Activated CD8-positive, alpha-beta T cell treated with anti-CD3 and anti-CD28 coated beads, Interleukin-2, amount 10 ng/mL, durations not matched to agents 7 days and 5 days (primary cell): ENCODE measurements at places on chromosomes 11 and 22. TPM values are rescaled to one million over a fixed set of nuclear protein-coding genes. Genes with fewer than 3 reads are reported as not detected.

DNA sequence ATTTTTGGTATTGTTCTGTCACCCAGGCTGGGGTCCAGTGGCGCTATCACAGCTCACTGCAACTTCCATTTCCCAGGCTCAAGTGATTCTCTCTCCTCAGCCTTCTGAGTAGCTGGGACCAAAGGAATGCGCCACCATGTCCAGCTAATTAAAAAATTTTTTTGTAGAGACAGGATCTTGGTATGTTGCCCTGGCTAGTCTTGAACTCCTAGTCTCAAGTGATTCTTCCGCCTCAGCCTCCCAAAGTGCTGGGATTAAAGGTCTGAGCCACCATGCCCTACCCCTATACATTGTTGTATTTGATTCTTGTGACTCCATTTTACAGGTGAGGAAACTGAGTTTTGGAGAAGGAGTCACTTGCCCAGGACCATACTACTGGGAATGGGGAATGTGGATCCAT is 11.9 kb downstream of the KIAA1671 start:
- DNase-seq: no peak

- DNase-seq: peak; percentile 65
These were observed 2.8 kb upstream of the CABP7 start for GRCh38 chr22:29716814-29717545.

GRCh38 chr11:27166130-27166529 is 125.5 kb downstream of the BBOX1 start:
- DNase-seq: no peak

- DNase-seq: no peak
These were observed 75.2 kb upstream of the GNAZ start for GRCh38 chr22:22995166-22995565.

DNA sequence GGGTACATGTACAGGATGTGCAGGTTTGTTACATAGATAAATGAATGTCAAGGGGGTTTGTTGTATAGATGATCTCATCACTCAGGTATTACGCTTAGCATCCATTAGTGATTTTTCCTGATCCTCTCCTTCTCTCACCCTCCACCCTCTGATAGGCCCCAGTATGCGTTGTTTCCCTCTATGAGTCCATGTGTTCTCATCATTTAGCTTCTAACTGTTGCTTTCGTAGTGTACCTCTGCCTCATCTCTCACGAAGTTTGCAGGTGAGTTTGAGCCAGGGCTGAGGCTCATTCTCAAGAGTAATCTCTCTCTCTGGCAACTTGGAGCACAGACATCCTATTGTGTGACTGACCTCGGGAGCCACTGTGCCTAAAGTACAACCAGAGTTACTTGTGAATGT is 4.7 kb upstream of the HBE1 start:
- no peak for DNase-seq

- DNase-seq: no peak
These were observed 7.7 kb upstream of the SLC1A2 start for GRCh38 chr11:35427071-35427470.

DNA sequence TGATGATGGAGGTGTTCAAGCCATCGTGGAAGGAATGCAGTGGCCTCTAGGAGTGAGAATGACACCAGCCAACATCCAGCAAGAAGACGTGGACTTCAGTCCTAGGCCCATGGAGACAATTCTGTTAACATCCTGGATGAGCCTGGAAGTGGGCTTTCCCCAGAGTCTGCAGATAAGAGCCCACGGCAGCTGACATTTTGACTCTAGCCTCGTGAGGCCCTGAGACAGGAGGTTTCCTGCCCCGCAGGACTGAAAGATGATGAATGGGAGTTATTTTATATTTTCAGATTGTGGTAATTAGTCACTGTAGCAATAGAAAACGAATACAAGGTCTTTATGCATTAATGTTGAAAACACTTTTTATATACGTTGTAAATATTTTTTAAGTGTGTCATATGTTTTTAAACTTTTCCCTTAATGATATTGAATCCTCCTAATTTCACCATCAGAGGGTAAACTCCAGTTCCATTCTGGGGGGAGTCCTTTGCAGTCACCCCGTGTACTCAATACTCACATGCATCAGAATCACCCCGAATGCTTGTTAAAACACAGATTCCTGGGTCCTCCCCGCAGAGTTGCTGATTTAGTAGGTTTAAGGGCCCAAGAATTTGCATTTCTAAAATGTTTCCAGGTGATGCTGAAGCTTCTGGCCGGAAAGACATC is 570 bp upstream of the TPCN2 start:
- DNase-seq: no peak

DNA sequence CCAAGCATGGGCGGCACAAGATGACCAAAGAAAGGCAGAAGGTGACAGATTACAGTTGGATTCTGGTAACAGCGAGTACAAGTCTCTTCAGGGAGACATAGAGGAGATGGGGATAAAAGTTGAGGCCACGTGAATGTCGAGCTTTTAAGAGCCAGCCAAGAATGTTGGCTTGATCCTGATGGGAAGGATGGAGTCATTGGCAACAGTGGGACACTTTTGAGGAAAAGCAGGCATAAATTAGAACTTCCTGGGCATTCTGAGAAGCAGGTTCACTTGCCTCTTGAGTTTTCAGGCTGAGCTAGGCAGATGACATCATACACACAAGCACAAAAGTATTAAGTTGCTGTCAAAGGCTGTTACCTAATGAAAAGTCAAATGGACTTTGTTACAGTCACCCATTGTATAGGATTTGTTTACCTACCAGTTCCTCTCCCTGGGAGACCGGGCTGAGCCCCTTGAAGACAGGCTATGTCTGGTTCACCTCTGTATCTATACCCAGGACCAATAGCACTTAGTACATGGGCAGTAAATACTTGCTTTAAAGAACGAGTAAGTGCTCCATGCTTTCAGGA is 41.1 kb downstream of the TNRC6B start:
- peak; percentile 14 for DNase-seq

DNA sequence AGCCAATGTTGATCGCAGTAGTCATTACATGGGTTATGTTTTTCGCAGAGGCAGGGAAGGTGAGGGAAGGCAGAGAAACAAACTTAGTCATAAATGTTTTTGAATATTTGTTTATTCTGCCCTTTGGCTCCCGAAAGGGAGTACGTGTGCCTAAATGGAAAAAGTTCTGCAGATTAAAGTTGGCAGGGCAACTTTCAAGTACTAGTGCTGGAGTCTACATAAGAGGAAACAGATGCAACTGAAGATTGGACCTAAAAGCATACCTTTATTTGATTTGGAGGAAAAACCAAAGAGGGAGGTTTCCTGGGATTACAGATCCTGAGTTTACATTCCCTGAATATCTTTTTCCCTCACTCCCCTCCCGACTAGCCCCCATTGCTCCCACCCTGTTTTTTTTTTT is 5.7 kb downstream of the HSD17B12 start:
- DNase-seq: no peak

- DNase-seq: no peak
These were observed 14.9 kb upstream of the OMP start for GRCh38 chr11:77087723-77088225.

TBX1 gene
- total RNA-seq: 1.2 TPM

C2CD3 gene
- 36.0 TPM for total RNA-seq

SHANK2 gene
- total RNA-seq: not detected

ISX gene
- not detected for total RNA-seq

GLYATL1 gene
- not detected for total RNA-seq

NCF4 gene
- total RNA-seq: 44.1 TPM

CARNS1 gene
- total RNA-seq: 4.9 TPM

CHST1 gene
- not detected for total RNA-seq
